ENCODE measurements at places on chromosomes 2 and 18. TPM values are rescaled to one million over a fixed set of nuclear protein-coding genes. Genes with fewer than 3 reads are reported as not detected.

KCNG2 gene
- not detected for total RNA-seq

HOXD12 gene
- total RNA-seq, result not detected

FIGN gene
- 0.70 TPM for total RNA-seq

NPHP1 gene
- 3.7 TPM for total RNA-seq

HOXD4 gene
- not detected for total RNA-seq

MOCOS gene
- total RNA-seq, result 7.9 TPM

CD8B2 gene
- not detected for total RNA-seq

SERPINB4 gene
- 1.9 TPM for total RNA-seq

ZNF385B gene
- total RNA-seq, result not detected

EPB41L3 gene
- total RNA-seq, result 0.15 TPM

CHRNG gene
- not detected for total RNA-seq

WIPF1 gene
- total RNA-seq, result 1.3 TPM

SIX3 gene
- total RNA-seq, result not detected

GAL3ST2 gene
- not detected for total RNA-seq

SLC19A3 gene
- 0.08 TPM for total RNA-seq

SOX11 gene
- total RNA-seq, result not detected

ZNF24 gene
- total RNA-seq, result 18.5 TPM

ACKR3 gene
- 1.4 TPM for total RNA-seq

Data from hair follicular keratinocyte (primary cell).